Suppressor macrophage treated with lipopolysaccharide for 1 hour (primary cell): ENCODE measurements at places on chromosomes 6 and 20.

DNA sequence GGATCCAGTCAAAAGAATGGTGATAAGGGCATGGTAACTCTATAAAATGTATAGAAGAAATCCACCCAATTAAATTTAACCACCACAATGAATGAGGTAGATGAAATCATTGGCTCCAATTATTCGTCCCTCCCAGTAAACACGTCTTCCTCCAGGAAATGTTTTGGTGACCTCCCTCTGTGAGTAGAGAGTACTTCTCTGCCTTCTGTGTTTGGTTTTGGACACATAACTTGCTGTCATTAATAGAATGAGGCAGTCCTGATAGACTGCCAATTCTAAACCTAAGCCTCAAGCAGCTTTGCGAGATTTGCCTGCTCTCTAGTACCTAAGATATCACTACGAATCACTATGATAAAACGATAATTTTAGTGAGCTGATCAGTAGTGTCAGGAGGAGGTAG, 632.8 kb downstream of the HDGFL1 start:
- no peak for DNase-seq

- no peak for DNase-seq
These were observed 10.5 kb upstream of the DSTN start for GRCh38 chr20:17559338-17559737.

- DNase-seq: no peak
These were observed 8.2 kb downstream of the KIZ start for GRCh38 chr20:21133917-21134622.

- DNase-seq: no peak
These were observed 46.9 kb downstream of the STXBP5 start for GRCh38 chr6:147251072-147251471.

DNA sequence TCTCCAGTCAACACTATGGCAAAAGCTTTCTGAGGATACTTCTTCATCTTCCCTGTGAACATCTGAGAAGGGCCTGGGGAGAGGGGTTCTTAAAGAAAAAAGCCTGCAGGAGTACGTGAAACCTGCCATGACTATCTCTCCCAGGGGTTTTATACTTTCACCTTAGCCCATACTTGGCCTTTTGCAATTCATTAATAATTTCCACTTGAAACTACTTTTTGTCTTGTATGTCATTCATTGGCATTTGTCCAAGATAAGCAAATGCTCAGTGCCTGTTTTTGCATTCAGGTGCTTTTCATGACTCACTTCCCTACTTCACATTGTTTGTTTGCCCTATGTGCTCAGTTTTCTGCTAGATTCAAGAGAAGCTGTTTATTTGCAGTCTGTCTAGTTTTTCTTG, 580.3 kb upstream of the GJE1 start:
- DNase-seq: no peak

DNA sequence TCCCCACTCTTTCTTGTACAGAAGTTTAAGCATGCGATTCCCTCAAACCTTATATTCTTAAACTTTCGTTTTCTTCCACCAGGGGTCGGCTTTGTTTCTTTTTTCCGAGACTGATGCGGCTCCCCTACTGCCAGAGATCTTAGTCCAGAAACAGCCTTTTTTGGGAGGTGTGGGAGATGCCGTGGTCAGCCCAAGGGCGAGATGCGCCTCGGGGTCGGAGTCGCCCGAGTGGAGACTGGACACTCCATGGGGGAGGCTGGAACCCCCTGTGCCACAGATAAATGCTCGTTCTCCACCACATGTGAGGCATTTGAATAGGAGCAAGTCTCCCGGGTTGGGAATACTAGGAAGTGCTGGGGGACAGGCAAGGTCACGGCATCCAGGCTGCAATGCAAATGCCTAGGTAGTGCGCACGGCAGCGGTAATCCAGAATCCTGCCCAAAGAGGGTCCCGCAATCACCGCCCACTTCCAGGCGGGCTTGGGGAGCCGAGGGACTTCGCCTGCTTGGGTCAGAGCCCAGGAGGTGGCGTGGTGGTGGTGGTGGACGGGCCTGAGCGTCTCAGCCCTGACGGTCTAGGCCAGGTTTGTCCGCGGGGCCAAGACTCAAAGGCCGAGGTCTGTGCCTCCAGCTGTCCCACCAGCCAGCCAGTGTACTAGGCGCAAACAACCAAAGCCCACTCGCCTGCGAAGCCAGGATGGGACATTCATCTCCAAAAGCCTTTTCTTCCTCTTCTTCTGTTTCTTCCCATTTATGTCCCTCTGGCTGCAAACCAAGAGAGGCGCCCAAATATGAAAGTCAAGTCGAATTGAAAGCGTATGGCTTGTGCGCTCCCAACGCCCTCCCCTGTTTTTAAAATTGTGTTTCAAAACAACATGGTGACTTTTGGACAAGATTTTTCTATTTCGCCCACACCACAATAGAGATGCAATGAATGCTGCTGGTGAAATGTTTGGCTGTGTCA, 39.3 kb upstream of the OSTM1 start:
- peak; percentile 68 for DNase-seq

GRCh38 chr20:51861726-51862466, 59.6 kb upstream of the SALL4 start:
- no peak for DNase-seq

GRCh38 chr6:4892785-4893485, 110.9 kb downstream of the RPP40 start:
- DNase-seq: no peak

GRCh38 chr6:141483598-141484061, 649.1 kb upstream of the GJE1 start:
- DNase-seq: peak; percentile 81

DNA sequence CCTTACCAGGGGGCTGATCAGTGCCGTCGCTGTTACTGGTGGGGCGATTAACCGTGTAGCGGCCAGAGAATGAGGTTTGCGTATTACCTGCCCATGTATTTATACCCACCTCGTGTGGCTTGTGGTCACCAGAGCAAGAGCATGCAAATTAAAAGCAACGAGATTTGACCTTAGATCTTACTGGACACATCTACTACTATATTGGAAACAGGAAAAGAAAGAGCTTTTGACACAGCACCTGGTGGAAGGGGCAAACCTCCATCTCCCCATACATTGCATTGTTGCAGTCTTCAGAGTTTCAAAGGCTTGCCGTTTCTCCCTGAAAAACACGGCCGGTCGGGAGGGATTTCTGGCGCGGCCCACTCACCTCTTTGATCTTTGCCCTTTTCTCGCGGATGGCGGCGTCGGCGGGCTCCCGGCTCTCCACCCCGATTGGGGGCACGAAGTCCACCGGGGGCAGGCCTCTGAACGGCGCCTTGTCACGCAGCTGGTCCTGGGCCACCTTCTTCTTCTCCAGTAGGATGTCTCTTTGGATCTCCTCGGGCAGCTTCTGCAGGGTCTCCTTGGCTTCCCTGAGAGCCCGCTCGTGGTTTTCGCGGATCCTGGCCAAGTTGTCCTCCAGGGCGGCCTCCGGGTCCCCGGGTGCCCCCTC, 1.3 kb downstream of the MAN1A1 start:
- peak; percentile 28 for DNase-seq

GRCh38 chr6:87658516-87658915, 43.5 kb downstream of the AKIRIN2 start:
- no peak for DNase-seq

- no peak for DNase-seq
These were observed 47.7 kb downstream of the SCML4 start for GRCh38 chr6:107776415-107776814.

DNA sequence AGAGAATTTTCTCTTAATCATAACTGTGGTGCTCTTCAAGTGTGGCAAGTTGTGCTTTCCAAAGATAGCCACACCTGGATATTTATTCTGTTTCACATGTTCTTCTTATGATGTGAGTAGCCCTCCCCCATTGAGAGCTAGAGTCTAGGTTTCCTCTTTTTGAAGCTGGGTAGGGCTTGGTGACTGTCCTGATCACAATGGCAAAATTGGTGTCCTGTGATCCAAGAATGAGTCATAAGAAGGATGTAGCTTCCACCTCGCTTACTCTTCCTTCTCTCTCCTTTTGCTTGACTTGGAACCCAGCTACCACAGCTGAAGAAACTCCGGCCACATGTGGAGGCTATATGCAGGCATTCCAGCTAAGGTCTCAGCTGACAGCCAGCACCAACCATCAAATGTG, 7.4 kb upstream of the IGF2R start:
- DNase-seq: peak; percentile 83

DNA sequence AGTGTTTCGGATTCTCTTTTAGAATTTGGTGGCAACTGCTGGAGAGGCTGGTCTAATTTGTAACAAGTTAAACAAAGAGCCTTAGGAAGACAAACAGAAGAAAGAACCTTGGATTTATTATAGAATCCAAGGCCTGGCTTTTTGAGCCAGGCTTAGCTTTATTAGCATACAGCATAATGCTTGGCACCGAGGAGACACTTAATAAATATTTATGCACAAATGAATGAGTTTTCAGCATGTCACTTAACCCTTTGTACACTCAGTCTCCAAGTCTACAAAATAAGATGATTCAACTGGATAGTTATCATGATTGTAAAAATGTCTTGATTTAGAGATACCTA, 38.2 kb upstream of the AFDN start:
- no peak for DNase-seq

DNA sequence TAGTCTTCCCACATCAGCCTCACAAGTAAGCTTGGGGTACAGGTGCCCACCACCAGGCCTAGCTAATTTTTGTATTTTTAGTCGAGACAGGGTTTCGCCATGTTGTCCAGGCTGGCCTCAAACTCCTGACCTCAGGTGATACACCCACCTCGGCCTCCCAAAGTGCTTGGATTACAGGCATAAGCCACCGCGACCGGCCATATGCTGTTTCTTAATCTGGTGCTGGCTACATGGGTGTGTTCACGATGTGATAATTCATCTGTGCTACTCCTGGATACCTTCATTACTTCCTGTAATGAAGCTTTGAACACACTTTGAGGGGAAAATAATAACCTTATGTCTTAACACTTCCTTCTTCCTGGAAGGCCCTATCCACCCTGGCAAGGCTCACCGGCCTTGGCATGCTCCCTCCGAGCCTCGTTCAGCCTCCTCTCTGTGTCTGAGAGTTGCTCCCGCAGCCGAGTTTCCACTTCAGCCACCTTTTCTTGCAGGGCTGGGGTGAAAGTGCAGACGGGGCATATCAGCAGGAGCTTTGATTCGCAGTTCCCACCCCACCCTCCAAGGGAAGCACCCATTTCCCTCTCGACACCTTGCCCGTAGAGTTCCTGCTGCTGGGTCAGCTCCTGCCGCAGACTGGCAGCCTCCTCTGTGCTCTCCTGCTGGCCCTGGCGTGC, 5.6 kb upstream of the PSORS1C2 start:
- DNase-seq: no peak

DNA sequence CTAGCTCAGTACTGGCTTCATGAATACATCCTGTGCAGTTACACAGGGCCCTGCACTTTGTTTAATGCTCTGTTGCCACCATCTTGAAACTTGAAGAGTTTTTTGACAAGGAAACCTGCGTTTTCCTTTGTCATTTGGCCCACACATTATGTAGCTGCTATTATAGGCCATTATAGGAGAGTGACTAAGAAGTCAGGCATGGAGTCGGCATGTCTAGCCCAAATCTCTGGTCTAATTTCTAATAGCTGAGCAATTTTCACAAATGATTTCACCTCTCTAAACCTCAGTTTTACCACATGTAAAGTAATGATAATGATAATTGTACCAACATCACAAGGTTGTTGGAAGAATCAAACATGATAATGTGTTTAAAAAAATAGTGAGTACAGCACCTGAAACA, 67.1 kb upstream of the MYLIP start:
- no peak for DNase-seq

DNA sequence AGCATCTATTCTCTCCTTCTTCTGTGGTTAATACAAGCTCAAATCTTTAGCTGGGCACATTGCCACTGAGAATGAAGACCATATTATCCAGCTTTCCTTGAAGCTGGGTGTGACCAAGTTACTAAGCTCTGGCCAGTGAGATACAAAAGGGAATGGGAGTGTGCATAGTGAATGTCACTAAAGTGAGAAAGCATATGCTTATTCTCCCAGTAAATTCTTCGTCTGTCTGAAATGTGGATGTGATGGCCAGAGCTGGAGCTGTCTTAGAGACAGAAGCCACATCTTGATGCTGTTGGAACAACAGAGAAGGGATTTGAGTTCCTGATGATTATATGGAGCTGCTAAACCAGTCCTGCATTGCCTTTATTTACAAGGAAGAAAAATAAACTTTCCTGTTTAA, 60.1 kb downstream of the SESN1 start:
- no peak for DNase-seq

- DNase-seq: no peak
These were observed 78.1 kb downstream of the PPP1R3G start for GRCh38 chr6:5163247-5163646.

DNA sequence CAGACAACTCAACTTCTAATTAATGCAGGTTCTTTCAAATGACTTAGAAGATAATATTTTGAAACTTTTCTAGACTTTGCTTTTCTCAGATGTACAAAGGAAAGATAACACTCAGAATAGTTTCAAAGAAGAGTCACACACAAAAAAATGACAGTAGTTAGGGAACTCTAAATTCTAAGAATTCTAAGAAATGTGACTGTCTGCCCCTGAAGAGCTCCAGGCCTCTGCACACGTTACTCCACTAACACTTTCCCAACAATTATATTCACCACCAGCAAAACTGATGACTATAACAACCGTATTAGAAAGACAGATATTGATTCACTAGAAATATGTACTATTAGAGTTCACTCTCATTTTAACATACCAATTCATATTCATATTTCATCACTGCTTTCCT, 133.3 kb upstream of the SMLR1 start:
- no peak for DNase-seq

DNA sequence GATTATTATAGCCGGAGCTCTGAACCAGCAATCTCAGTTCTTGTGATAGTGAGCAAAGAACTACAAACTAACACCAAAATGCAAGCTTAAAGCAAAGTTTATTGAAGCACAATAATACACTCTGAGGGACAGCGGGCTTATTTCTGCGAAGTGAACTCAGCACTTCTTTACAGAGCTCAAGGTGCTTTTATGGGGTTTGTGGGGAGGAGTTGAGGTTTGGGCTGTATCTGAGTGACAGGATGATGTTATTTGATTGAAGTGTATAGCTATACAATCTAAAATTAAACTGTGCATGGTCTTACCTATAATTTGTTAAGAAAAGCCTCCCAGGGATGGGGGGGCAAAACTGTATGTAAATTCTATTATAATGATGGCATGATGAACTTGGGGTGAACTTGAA, 1.0 kb upstream of the HFE start:
- DNase-seq: no peak

DNA sequence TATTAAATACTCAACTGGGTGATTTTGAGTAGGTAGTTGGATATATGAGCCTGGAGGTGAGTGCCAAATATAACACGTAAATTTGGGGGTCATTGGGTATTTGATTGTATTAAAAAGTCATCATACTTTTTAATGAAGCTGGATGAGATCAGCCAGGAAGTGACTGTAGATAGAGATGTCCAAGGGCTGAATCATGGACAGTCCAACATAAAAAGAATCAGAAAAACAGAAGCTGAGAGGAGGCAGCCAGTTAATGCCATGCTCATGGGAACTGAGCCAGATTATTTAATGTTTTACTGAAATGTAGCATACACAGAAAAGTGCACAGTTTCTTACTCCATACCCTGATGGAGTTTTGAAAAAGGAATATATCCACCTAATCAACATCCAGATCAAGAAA, 435.5 kb upstream of the PLCB4 start:
- no peak for DNase-seq
